K562 (cell line): ENCODE measurements at places on chromosomes 6 and 20. TPM values are rescaled to one million over a fixed set of nuclear protein-coding genes. Genes with fewer than 3 reads are reported as not detected.

The C20orf144 gene
- 0.16 and 0.23 TPM in 2 replicates for polyA plus RNA-seq

DNA sequence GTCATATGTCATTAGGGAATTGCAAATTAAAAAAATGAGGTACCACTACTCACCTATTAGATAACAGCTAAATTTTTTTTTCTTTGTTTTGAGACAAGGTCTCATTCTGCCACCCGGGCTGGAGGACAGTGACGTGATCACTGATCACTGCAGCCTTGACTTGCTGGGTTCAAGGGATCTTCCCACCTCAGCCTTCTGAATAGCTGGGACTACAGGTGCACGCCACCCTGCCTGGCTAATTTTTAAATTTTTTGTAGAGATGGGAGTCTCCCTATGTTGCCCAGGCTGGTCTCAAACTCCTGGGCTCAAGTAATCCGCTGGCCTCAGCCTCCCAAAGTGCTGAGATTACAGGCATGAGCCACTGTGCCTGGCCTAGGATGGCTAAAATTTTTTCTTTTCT lies 57.1 kb upstream of the NCOA3 start:
- no peak for DNase-seq
- no peak overlapping the region for H3K4me3 ChIP-seq
- no peaks in the 10 kb centered on the region for H3K27me3 ChIP-seq
- no peaks in the 10 kb centered on the region for H3K36me3 ChIP-seq
- no peaks in the 10 kb centered on the region; the same call in 2 of the 3 replicates for H3K4me1 ChIP-seq

GRCh38 chr6:116328528-116328903 lies 42.2 kb upstream of the DSE start:
- H3K27ac ChIP-seq: no peak overlapping the region
- H3K4me1 ChIP-seq: no peaks in the 10 kb centered on the region

The FAM83C gene
- not detected in 2 replicates for polyA plus RNA-seq

- H3K27ac ChIP-seq: no peak overlapping the region
- no peak for DNase-seq
- no peaks in the 10 kb centered on the region for H3K36me3 ChIP-seq
- H3K4me1 ChIP-seq: 0 out of 2 replicates have a peak, but pooled peaks cover 3% of the 10 kb centered on the region
These were observed 284.5 kb downstream of the UST start for GRCh38 chr6:149031201-149031858.

The RAET1G gene
- polyA plus RNA-seq: not detected in 2 replicates

The KCNB1 gene
- polyA plus RNA-seq: not detected in 2 replicates

DNA sequence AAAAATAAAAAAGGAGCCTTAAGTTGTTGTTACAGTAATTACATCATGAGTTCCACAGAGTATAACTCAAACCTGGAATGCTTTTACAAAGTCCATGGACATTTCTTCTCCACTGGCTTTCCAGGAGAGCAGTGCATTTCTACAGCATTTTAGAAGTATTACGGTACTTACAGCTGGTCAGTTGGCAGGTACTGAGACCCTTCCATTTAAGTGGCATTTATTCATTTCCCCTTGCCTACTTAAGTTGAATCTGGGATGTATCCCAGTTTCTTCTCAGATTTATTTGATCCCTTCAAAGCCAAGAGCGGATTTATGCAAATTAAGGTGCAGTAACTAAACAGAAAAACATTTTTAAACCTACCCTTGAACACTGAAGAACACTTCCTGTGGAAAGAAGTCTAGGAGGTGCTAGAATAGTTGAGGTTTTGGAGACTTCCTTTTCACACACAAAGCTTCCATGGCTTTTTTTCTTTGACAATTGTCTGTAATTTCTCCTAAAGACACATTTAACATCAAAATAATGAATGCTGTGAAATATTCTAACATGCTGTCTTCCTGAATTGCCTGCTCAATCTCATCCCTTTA lies 3.4 kb downstream of the PRDM13 start:
- no peak for DNase-seq
- H3K4me3 ChIP-seq: no peak overlapping the region
- peaks cover 18% of the 10 kb centered on the region for H3K4me1 ChIP-seq
- no peaks in the 10 kb centered on the region for H3K36me3 ChIP-seq
- H3K27ac ChIP-seq: no peak overlapping the region

The KIF3B gene
- 7.2 and 7.7 TPM in 2 replicates for polyA plus RNA-seq

GRCh38 chr20:34334654-34335407 lies 28.2 kb upstream of the ITCH start:
- H3K27ac ChIP-seq: no peak overlapping the region
- peak; percentile 22 for DNase-seq
- H3K4me3 ChIP-seq: no peak overlapping the region
- H3K27me3 ChIP-seq: no peaks in the 10 kb centered on the region

The ZSCAN31 gene
- 3.9 and 5.7 TPM in 2 replicates for polyA plus RNA-seq

DNA sequence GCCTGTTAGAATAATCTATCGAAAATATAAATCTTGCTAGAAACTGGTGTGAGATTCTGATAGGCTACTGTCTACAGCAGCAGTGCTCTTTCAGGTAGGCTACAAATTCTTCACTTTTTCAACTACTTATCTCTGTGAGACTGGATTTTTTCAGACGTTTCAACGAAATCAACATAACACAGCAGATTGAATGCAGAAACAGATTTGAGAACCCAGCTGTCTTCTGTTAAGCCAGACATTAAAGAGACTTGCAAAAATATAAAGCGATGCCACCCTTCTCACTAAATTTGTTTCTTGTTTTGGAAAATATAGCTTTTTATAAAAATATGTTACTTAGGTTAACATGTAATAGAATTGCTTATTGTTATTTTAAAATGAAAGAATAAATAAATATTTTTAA lies 140.6 kb upstream of the PHACTR1 start:
- no peaks in the 10 kb centered on the region for H3K36me3 ChIP-seq
- H3K4me1 ChIP-seq: no peaks in the 10 kb centered on the region

DNA sequence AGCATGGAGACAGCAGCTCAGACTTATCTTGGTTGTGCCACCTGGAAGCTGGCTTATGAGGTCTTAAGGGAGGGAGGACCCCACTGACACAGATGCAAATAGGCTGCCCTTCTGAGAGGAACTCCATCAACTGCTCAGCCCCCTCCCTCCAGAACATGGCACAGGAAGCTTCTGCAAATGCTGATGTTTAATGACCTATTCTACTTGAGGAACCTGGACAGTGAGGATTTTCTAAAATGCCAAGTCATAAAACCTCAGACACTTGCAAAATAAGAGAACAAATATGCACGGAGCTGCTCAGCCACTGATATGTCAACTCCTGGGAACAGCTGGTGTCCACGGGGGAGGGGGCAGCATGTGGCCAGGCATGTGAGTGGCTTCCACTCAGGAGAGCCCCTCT lies 3.5 kb downstream of the CST9 start:
- no peaks in the 10 kb centered on the region for H3K4me1 ChIP-seq
- H3K27ac ChIP-seq: no peak overlapping the region
- H3K36me3 ChIP-seq: no peaks in the 10 kb centered on the region
- no peak overlapping the region for H3K4me3 ChIP-seq

The CRYBG1 gene
- polyA plus RNA-seq: 0.04 and 0.11 TPM in 2 replicates

GRCh38 chr20:47273591-47274235 lies 82.8 kb downstream of the ZMYND8 start:
- H3K27me3 ChIP-seq: no peaks in the 10 kb centered on the region
- H3K4me1 ChIP-seq: peaks cover 5% of the 10 kb centered on the region
- peaks cover 95% of the 10 kb centered on the region for H3K36me3 ChIP-seq
- no peak for DNase-seq

The EMILIN3 gene
- 0.01 TPM in 1 of 2 replicates, not detected in the other for polyA plus RNA-seq

The SDC4 gene
- polyA plus RNA-seq: 6.4 and 6.7 TPM in 2 replicates

GRCh38 chr6:165726965-165727381 lies 63.9 kb upstream of the PDE10A start:
- H3K27me3 ChIP-seq: no peaks in the 10 kb centered on the region
- no peaks in the 10 kb centered on the region for H3K4me1 ChIP-seq
- H3K36me3 ChIP-seq: no peaks in the 10 kb centered on the region
- H3K27ac ChIP-seq: no peak overlapping the region
- DNase-seq: no peak
- no peak overlapping the region for H3K4me3 ChIP-seq
